ENCODE measurements at places on chromosomes 16 and 17.

- DNase-seq, result no peak
Measured at GRCh38 chr17:42695500-42695899, 13.2 kb downstream of the CNTNAP1 start.

- no peak for DNase-seq
Measured at GRCh38 chr16:9843424-9844018, 338.7 kb downstream of the GRIN2A start.

GRCh38 chr16:29686740-29687332 lies 7.9 kb downstream of the QPRT start:
- no peak for DNase-seq

DNA sequence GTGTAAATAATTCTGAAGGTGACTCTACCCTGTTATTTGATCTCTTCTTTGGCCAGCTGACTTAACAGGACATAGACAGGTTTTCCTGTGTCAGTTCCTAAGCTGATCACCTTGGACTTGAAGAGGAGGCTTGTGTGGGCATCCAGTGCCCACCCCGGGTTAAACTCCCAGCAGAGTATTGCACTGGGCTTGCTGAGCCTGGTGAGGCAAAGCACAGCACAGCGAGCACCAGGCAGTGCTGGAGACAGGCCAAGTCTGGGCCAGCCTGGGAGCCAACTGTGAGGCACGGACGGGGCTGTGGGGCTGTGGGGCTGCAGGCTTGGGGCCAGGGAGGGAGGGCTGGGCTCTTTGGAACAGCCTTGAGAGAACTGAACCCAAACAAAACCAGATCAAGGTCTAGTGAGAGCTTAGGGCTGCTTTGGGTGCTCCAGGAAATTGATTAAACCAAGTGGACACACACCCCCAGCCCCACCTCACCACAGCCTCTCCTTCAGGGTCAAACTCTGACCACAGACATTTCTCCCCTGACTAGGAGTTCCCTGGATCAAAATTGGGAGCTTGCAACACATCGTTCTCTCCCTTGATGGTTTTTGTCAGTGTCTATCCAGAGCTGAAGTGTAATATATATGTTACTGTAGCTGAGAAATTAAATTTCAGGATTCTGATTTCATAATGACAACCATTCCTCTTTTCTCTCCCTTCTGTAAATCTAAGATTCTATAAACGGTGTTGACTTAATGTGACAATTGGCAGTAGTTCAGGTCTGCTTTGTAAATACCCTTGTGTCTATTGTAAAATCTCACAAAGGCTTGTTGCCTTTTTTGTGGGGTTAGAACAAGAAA lies 5.1 kb downstream of the STH start:
- no peak for DNase-seq

- DNase-seq, result no peak
Measured at GRCh38 chr16:66441586-66442375, 14.7 kb downstream of the BEAN1 start.

DNA sequence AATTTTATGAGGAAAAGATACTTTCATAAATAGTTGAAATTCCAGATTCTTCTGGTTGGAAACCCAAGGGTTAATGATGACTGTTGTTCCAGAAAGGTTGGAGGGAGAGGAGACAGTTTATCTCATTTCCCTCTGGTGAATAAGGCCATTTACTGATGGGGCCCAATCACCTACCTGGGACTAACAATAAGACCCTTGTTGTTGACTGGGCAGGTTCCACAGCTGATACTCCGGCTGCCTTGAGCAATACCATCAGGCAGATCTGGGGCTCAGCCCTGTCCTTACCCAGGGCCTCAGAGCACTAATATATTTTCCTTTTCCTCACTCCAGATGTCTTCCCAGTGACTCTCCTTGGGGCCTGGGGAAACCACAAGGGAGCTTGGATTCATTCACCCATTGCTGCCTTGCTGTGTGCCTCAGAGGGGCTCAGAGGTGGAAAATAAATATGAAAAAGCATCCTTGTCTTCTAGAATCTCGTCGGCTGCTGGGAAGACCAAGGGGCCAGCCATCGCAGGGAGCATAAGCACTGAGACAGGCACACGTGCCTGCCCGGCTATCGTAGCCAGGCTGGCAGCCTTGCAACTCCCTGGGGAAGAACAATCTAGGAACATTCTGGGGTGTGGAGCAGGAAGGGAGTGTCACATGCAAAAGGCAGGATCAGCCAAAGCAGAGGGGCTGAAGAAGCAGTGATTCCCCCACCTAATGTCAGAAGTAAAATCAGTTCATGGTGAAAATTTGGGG lies 54.4 kb downstream of the MPRIP start:
- DNase-seq, result no peak

DNA sequence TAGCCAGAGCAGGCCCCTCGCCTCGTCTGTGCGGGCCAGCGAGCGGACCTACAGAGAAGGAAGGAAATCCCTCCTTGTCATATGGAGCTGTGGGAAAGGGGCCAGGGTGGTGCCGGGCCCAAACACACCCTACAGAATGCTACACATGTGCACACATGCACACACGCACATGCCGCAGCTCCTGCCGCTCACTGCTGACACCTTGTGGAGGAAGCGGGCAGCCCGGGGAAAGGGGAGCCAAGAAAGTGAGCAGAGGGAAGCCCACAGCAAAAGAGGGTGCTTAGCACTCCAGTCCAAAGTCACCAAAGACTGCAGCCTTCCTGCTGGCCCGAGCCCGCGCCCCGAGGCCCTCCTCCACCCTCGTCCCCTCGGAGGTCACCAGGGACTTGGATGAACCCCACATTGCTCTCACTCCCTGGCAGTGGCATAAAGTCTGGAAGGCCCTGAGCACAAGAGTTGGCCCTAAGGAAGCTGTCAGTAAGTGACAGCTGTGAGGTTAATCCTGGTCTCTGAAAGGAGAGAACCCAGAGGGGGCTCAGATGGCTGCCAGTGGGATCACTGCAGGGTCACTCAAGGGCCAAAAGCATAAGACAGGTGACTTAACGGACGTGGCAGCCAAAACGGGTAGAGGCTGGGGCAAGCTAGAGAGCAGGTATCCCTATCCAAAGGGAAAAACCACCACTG lies 68.2 kb downstream of the MYO18A start:
- DNase-seq, result peak; percentile 51

DNA sequence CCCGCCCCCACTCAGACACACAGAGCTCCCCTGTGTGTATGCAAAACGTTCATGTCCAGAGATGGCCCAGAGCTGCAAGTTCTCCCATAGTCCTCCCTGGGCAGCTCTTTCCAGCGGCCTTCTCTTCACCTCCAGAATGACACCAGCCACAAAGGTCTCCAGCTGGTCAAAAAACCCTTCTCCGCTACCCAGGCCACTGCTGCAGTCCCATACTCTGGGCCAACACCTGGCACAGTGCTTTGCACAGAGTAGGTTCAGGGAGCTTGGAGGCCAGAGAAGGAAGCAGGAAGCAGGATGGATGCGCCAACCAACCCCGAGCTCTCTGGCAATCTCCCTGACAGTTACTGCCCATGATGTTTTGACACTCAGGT lies 1.1 kb upstream of the STAT5B start:
- DNase-seq, result no peak

DNA sequence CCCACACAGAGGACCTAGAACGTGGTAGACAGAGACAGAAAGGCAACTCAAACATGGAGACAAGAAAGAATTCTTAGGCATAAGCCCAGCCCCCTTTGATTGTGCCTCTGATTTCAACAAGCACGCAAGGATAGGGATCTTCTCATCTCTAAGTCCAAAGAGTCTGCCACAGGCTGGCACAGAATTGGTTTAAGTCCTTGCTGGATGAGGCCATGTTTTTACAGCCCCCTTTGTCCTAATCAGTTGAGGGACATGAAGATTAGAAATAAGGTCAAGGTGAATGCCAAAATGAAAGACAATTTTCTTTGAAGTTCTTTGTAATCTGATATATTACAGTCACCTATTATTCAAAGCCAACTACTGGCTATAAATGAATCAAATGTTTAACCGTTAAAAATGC lies 68.0 kb upstream of the ATP2A3 start:
- no peak for DNase-seq

GRCh38 chr17:2898255-2898926 lies 102.2 kb downstream of the RAP1GAP2 start:
- DNase-seq, result no peak

- no peak for DNase-seq
Measured at GRCh38 chr17:37438141-37438540, 31.5 kb downstream of the TADA2A start.

DNA sequence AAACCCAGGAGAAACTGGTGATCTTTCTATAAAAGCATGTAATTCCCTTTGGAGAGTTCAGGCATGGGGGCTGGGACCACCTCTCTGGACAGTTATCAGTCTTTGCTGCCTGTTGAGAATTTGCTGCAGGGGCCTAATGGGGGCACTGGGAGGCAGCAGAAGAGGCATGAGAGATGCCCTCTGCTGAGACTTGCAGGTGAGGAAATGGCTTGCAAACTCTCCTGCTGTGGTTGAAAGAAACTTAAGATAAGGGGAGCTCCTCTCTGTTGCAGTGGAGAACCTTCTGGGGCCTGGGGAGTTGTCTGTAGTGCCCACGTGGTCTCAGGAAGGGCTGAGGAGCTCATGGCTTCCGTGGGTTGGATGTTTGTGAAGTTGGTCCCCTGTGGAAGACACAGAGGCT lies 301.1 kb upstream of the FOXF1 start:
- DNase-seq, result no peak

- peak; percentile 4 for DNase-seq
Measured at GRCh38 chr16:56121156-56121500, 70.2 kb upstream of the GNAO1 start.

DNA sequence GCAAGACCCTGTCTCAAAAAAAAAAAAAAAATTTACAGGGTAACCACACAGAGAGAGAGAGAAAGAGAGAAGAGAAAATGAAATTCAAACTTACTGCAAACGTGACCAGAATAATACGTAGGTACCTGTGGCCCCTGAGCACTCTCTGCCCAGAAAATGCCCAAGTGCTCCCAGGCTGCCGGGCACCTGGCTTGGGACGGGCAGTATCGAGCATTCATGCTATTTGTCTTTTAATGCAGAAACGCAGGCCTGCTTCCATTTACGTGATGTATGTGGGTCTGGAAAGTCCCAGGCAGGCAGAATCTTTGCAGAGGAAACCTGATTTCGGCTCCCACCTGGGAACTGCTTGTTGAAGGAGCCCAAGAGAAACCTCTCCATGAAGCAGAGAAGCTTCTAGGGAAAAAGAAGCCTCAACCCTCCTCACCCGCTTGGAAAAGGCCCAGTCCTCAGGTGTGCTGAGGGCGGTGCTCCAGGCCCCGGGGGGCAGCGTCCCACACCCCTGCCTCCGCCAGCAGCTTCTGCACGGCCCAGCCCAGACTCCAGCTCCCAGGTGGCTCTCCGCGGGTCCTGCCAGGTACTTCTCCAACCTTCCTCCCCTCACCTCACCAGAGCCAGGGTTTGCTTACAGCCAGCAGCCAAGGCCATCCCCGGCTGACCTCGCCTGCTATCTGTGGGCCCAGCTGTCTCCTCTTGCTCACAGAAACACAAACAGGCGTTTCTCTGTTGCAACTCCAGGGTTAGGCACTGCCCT lies 14.0 kb downstream of the RPH3AL start:
- no peak for DNase-seq

DNA sequence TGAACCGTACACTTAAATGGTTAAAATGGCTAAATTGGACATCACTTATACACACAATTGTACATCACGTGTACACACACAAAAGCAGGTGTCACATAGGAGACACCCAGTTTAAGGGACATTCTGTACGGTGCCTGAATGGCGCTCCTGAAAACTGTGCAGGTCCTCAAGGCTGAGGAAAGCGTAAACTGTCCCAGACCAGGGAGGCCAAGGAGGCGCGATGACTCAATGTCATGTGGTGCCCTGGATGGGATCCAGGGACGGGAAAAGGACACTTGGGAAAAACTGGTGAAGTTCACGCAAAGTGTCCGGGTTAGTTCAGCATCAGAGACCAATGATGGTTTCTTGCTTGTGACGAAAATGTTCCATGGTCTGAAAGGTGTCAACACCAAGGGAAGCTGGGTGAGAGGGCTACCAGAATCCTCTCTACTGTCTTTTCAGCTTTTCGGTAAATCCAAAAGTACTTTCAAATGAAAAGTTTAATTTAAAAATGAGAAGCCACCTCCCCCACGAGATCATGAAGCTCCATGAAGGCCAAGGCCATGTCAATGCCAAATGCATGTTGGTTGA lies 112.2 kb downstream of the CMIP start:
- no peak for DNase-seq

- no peak for DNase-seq
Measured at GRCh38 chr17:31967648-31968047, 30.8 kb downstream of the SUZ12 start.

GRCh38 chr17:66567234-66568170 lies 265.1 kb downstream of the PRKCA start:
- peak; percentile 67 for DNase-seq

GRCh38 chr17:34623856-34624766 lies 44.7 kb downstream of the TMEM132E start:
- no peak for DNase-seq

GRCh38 chr17:27336184-27336583 lies 42.3 kb downstream of the WSB1 start:
- peak; percentile 90 for DNase-seq

DNA sequence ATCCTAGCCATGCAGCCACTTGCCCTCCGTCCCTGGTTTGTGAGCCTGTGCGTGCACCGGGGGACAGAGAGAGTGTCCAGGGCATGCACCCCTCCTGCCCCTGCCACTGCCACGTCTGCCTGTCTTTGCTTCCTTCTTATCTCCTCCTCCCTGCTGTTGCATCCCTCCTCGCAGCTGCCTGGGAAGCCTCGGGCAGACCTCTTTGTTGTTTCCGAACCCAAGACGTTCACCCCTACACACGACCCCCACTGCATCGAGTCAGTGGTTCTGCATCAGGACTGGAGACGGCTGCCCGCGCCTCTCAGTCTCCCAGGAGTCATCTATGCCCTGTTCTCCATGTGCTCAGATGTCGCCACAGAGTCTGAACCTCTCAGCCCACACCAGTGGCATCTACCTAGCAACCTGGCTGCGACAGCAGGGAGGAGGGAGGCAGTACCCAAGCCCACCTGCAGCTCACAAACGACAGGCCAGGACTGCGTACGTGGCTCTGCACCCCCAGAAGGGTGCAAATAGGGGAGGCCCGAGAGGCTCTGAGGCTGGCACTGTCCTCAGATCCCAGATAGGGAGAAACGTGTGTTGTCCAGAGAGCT lies 5.2 kb downstream of the TIMP2 start:
- no peak for DNase-seq

DNA sequence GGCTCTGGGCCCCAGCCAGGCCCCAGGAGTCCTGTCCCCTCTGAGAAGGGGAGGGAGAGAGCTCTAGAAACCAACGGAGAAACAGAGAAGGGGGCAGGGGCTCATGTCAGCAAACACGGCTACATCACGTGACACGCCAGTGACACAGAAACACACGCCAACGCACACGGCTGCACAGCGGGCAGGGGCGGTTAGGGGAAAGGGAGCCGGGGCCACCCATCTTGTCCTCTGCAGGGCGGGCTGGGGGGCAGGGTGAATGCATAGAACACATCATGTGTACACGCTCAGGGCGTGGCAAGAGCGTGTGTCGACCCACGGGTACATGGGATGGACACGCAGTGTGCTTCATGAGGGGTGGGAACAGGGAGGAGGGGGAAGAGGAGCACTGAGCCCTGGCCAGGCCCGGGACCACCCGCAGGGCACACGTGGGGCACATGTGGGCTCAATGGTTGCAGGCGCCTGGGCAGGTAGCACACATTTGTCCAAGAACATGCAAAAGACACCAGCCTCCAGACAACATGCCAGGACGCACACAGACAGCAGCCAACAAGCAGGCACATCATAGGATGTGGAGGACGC lies 4.6 kb downstream of the HSD3B7 start:
- no peak for DNase-seq

- no peak for DNase-seq
Measured at GRCh38 chr17:58275417-58275816, 5.3 kb downstream of the MPO start.

All from CD14-positive monocyte (primary cell).